ENCODE measurements at places on chromosomes 3 and 15. TPM values are rescaled to one million over a fixed set of nuclear protein-coding genes. Genes with fewer than 3 reads are reported as not detected.

The ALDH1A3 gene
- total RNA-seq = 82.6 TPM

The ANKRD63 gene
- 0.09 TPM for total RNA-seq

The ZNF639 gene
- 33.7 TPM for total RNA-seq

The ONECUT1 gene
- total RNA-seq = not detected

The SLC2A2 gene
- not detected for total RNA-seq

The ACSBG1 gene
- not detected for total RNA-seq

The SETD5 gene
- total RNA-seq = 36.0 TPM

The SNX22 gene
- total RNA-seq = 0.28 TPM

The PPM1L gene
- 1.2 TPM for total RNA-seq

The LRRC2 gene
- total RNA-seq = under 0.01 TPM

The TNFSF10 gene
- total RNA-seq = 36.7 TPM

The LRTM1 gene
- not detected for total RNA-seq

The PYGO1 gene
- 0.27 TPM for total RNA-seq

The RETNLB gene
- not detected for total RNA-seq

The SERPINI2 gene
- not detected for total RNA-seq

The TRIM42 gene
- total RNA-seq = not detected

The MESP1 gene
- 0.18 TPM for total RNA-seq

The PPP1R14D gene
- total RNA-seq = not detected

The LIPC gene
- total RNA-seq = 0.09 TPM

The PATL2 gene
- total RNA-seq = 0.09 TPM

The OR5K2 gene
- total RNA-seq = not detected

The TJP1 gene
- 85.1 TPM for total RNA-seq

The GADL1 gene
- total RNA-seq = 0.45 TPM

The LMOD3 gene
- total RNA-seq = not detected

The P2RY1 gene
- total RNA-seq = 1.5 TPM

The CPN2 gene
- not detected for total RNA-seq

The ZPLD1 gene
- 0.09 TPM for total RNA-seq

The NR1D2 gene
- 22.0 TPM for total RNA-seq

The CCR9 gene
- not detected for total RNA-seq

The MCTP2 gene
- total RNA-seq = 0.47 TPM

The SUSD5 gene
- 1.9 TPM for total RNA-seq

The CD96 gene
- not detected for total RNA-seq

The TLNRD1 gene
- 9.2 TPM for total RNA-seq

The SPESP1 gene
- total RNA-seq = 1.0 TPM

The SEC22C gene
- 58.3 TPM for total RNA-seq

The TMEM207 gene
- not detected for total RNA-seq

The PLCH1 gene
- total RNA-seq = 0.09 TPM

The MAN2A2 gene
- total RNA-seq = 27.6 TPM

The EXD1 gene
- under 0.01 TPM for total RNA-seq

The ARIH2 gene
- 54.9 TPM for total RNA-seq
